ENCODE measurements at places on chromosomes 3 and 15.

DNA sequence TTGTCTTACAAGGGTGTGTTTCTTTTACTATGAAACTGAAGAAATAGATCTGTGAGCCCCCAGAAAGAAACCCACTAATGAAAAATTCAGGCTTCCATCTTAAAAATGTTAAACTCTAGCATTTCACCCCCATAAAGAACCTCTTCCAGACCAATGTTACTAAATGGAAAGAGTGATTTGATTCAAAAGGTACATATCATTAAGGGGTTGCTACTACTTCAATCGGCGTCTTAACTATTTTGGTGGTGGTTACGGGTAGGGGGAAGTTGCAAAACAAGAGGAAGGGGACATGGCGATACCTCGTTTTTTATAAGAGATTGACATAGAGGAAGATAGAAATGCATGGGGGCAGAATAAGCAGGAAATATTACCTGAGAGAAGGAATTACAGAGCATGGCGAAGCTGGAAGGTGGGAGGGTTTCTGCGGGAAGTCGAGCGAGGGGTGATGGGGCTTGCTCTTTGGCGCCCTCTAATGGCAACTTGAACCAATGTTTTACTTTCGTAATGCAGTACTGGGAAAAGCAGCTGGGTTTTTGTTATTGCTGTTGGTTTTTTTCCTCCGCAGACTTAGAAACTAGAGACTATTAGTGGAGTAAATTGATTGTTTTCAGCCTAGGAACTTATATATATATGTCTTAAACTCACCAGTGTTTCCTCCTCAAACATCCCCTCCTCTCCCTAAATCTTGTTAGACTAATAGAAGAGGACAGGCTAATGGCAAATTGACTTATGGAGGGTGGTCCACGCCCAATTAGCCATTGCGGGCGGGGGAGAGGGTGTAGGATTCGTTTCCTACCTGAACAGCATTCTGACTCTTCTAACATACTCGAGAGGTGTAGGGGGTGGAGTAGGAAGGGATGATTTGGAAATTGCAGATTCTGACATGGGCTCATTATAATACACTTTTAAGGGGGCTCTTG, 11.3 kb upstream of the SOX2 start:
- no peak for DNase-seq

- no peak for DNase-seq
These were observed 507.7 kb downstream of the GRM7 start for GRCh38 chr3:7368597-7368996.

GRCh38 chr15:61769557-61769956, 290.7 kb downstream of the VPS13C start:
- no peak for DNase-seq

DNA sequence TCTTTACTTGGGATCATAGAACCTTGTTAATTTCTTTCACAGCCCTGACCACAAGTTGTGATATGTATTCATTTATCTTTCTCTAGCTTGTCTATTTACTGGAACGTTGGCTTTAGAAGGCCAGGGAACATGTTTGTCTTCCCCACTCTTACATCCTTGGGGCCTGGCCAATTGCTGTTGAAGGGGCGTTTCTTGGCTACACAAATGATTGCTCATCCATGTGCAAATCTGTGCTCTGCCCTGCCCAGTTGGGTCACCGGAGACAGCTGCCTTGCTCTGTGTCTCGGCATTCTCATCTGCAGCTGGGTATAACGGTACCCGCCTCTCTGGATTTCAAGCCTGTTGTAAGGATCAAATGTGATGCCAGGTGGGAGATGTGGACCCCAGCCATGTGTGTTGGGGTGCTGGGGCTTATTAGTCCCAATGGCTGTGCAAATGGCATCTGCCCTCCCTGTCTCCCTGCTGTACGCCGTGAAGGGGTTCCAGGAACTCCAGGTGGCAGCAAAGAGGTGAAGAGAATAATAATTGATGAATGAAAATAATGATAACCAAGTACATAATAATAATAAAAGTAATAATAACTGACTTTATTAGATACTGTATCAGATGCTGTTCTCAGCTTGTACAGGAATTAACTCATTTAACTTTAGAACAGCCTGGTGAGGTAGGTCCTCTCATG, 24.0 kb upstream of the TLE3 start:
- DNase-seq, result no peak

- no peak for DNase-seq
These were observed 51.2 kb downstream of the NEK11 start for GRCh38 chr3:131077904-131078303.

DNA sequence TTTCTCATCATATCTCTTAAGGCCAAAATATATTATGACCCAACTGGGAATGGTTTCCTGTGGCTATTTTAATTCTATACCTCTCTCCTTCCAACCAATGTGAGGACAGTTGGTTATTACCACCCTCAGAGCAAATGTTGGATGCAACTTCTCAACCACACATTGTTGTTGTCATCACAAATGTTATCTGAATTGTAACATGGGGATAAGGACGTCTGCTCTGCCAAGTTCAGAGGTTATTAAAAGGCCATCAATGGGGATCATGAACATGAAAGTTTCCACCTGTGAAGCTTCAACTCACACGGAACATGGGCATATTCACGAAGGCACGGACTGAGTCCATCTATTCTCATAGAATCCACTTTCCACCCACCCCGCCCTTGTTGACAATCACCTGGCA, 46.8 kb downstream of the MB21D2 start:
- no peak for DNase-seq

DNA sequence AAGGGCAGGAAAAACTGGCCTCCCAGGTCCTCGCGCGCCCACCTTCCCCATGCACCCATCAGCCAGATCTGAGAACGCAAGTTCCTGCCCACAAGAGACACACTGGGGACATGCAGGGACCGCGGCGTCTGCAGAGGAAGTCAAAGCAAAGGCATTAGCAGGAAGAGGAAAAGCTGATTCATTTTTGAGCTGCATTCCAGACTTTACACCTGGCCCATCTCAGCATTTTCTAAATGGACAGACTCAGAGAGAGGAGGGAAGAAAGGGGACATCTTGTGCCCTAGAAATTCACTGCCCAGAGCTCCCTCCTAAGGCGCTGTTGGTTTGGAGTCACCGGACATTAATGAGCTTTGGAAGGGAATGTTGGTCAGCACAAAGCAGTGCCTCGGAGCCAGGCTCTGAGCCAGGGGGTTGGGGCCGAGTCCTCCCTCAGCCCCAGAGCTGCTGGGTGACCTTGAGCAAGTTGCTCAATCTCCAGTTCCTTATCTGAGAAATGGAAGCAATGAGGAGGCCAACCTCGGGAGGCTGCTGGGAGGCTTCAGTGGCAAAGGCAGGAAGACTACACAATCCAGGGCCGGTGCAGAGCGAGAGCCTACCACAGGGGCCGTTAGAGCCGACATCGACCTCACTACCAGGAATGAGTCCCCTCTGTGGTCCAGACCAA, 150.5 kb upstream of the IQSEC1 start:
- no peak for DNase-seq

GRCh38 chr3:130627882-130628281, 110.9 kb downstream of the COL6A6 start:
- no peak for DNase-seq

DNA sequence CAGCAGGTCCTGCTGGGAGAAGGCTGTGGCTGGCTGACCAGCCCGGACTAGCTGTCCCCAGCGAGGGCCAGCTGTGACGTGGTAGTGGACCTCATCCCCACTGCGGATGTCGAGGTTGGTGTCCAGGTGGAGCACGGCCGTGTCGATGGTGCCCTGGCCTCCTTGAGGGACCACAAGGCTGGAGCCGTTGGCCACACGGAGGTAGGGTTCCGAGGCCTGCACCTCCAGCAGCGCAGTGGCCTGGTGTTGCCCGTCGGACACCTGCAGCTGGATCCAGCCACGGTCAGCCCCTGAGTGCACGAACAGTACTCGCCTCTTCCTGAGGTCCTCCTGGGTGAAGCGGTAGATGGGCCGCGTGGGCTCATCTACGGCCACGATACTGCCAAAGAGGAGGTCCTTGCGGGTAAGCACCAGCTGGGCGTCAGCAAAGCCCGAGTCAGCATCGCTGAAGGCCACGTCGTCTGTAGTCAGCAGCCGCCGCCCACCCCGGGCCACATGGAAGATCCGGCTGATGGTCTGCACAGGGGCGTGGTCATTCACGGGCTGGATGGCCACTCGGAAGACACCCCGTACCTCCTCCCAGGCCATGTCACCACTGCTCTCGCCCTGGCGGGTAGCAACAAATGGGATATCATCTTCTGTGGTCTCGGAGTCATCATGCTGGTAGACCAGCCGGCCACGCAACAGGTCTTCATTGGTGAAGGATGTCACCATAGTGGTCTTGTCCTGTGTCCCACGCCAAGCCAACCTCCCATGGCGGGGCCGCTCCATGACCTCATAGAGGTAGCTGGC, 25.0 kb downstream of the CSPG4 start:
- no peak for DNase-seq

DNA sequence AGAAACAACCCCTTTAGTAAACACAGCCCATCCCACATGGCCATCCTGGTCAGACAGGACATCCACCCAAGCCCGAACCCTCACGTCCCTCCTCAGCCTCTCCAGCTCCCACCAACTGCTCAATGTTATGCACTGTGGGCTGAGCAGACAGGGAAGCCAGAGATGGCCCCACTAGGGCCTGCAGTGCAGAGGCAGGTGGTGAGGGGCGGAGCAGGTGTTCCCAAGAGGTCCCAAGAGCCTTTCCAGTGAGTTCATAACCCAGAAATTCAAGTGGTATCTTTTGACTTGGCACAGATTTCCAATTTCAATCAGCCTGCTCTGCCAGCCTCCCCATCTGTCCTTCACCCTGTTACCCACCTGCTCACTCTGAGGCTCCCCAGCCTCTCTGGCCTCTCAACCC, 130.3 kb downstream of the LIPC start:
- no peak for DNase-seq

GRCh38 chr3:115248274-115248673, 101.2 kb upstream of the ZBTB20 start:
- no peak for DNase-seq

- DNase-seq, result no peak
These were observed 76.0 kb downstream of the SUCLG2 start for GRCh38 chr3:67578416-67578815.

DNA sequence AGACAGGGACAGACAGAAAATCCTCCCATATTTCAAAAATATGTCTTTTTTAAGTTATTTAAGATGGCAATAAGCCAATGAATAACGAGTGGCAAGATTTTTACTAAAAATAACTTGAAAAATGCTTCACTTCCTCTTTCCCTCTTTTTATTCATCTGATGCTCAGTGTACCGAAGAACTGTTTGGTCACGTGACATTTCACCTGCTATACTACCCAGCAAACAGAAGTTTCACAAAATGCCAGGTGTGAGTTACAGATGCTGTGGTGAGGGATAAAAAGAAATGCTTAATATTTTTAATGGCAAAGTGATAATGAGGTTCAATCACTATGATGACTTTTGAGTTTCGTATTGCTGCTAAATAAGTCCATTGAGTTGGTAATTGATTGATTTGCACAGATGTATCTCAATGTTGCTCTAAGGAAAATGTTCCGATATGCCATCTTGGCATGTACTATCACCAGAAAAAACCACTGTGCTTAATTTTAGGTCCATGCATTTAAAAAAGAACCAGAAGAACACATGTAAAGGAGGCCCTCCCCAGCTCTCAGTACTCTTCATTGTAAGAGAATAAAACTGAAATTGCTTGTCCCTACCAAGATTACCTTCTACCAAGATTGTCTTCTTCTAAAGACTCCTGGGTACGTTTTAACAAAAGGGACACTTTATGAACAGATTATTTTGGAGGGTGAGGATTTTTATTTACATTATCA, 26.0 kb upstream of the SEC62 start:
- no peak for DNase-seq

DNA sequence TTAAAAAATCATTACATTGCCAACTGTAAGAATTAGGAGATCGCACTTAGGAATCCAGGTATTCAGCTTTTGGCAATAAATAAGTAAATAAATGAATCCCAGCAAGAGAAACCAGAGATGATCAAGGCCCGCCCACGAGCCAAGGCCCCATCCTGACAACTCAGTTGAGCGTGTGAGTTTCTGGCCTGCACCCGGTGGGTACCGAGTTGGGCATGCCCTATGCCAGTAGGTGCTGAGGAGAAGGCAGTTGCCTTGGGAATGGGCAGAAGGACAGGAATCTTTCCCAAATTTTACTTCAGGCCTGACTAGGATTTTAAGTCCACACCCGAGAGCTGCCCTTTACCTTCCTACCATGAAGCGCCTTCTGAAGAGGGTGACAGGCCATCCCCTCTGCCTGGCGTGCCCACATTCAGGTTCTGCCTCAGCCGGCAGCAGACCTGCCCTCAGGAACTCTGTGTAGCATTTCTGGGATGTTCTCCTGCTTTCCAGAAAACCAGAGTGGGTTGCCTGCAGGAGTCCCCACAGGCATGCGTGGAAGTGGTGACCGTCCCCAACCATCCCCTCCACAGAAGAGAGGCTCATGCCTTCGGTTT, 99.3 kb upstream of the ALDH1A3 start:
- DNase-seq, result no peak

GRCh38 chr15:44340410-44340809, 51.9 kb downstream of the GOLM2 start:
- no peak for DNase-seq

- no peak for DNase-seq
These were observed 46.6 kb downstream of the CPNE4 start for GRCh38 chr3:131988209-131988608.

- DNase-seq, result no peak
These were observed 67.8 kb upstream of the CDIN1 start for GRCh38 chr15:36511594-36511993.

DNA sequence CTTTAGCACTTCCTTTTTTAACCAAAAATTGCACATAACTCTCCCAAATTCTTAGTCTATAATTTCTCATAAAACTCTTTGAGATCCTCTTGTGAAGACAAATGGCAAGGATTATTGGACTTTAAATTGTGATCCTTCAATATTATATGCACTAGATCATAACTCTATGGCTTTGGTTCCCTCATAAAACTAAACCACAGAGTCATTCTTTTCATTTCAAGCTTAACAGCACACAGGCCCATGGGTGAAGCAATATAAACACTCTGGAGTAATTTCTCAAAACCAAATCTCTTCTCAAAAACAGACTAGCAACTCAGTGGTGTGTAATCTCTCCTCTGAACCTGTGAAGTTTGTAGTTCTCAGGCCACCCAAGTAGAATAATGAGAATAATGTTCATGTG, 171.0 kb upstream of the NECTIN3 start:
- no peak for DNase-seq

All from activated CD8-positive, alpha-beta memory T cell treated with anti-CD3 and anti-CD28 coated beads for 4 hours (primary cell).